ENCODE measurements at places on chromosomes 4 and X. TPM values are rescaled to one million over a fixed set of nuclear protein-coding genes. Genes with fewer than 3 reads are reported as not detected.
A peak's percentile ranks its signal among the peaks of the same experiment; 100 is the strongest.

The PRDM5 gene
- 24.3 TPM for total RNA-seq

DNA sequence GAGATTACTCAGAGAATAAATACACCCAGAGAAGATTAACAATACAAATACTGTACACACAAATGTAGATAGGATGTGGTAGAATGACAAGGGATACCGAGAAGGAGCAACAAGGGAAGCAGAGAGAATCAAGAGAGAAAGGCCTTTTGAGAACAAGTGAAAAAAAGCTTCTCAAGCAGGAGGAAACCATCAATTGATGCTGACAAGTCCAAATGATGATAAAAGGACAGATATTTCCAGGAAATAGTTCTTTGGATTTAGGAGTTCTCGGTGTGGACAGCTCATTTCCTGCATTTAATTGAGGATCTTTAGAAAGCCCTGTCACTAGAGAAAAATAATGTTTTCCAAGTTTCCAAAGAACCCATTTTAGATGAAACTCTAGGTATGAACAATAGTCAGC lies 48.1 kb downstream of the NPY5R start:
- no peak for DNase-seq

DNA sequence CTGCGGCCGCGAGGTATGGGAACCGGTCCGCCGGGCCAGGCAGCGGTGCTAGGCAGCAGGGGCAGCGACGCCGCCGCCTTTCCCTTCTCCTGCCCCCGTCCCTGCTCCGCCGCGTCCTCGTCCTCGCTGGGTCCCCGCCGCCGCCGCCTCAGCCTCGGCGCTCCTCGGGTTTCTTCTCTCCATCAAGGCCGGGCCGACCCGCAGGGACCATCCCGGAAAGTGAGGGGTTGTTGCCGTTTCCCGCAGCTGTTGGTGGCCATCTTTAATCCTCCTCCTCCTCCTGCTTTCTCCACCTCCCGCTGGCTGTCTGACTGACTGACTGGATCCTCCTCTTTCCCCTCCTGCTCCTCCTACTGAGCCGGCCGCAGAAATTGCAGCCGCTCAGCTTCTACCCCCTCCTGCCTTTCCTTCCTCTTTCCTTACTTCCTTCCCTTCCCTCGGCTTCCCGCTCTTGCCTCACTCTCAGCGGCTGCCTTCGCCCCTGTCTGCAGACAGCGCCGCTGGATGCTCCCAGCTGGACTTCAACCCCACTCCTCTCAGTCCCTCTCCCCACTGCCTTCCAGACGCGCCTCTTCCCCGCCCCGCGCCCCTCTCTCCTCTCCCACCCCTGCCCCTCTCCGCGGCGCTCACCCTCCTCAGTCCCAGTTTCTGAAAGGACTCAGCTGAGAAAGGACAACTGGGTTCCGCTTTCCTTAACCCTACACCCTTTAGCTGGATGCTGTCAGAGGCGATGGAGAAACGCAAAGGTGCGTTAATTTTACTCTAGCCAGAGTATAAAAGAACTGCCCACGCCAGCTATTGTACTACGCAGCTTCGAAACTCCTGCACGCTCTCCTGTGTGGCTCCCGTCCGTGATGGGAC lies at the start of gene WDFY3:
Gene WDFY3 (minus strand): TSS at position 309 of the 861 bp plus-strand sequence. CDS start 106,099 bp downstream, outside the sequence.
- peak; percentile 93 for DNase-seq

The EVC2 gene
- 1.3 TPM for total RNA-seq

DNA sequence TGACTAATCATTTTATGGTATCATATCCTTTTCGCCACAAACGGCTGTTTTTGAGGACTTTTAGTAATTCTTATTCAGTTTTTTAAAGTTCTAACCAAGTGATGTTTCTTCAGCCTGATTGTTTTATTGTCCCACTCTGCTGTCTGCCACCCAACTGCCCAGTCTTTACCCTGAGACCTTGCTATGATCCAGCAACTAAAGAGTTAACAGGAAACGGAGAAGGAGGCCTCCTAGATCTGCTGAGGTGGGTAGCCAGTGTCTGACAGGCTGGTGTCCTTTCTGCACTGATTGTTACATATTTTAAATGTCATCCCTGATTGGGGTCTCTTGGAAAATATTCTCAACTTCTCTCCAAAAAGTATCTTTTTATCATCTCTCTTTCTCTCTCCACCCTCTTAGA lies 7.9 kb upstream of the TMEM150C start:
- no peak for DNase-seq

The FMR1NB gene
- total RNA-seq: not detected

DNA sequence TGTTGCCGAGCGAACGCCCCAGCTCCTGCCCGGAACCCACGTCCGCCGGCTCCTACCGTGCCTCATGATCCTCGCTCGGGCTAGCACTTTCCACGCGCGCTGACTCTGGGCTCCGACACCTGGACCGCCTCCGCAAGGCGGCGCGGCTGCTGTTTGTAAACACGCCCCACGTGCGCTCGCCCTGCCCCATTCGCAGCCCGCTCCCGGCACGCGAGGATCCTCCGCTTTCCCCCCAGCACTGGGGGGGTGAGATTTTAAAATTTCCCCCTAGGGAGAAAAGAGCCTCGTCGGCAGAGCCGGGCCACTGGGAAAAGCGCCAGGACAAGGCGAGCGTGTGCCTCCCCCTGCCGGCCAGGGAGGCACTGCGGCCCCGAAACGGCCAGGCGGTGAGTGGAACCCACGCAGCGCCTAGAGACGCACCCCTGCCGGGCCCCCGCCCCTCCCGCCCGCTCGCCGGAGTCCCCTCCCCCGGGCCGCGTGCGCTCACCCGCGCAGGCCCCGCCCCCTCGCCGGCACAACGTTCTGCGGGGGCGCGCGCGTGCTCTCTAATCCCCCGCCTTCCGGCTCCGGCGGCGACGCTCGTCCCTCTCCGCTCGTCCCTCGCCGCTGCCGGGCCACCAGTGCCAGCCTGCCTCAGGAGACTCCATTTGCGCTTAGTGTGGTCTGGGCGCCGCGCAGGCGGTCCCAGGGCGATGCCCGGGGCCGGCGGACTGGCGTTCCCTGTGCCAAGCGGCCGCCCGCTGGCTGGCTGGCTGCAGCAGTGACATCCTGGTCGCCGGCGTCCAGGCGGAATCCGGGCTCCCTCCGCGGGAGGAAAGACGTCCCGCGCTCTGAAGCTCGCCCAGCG lies at the start of gene TIGD2:
Gene TIGD2 (plus strand): TSS at position 548 of the 847 bp plus-strand sequence. CDS start 1,442 bp downstream, outside the sequence.
- DNase-seq: peak; percentile 93

DNA sequence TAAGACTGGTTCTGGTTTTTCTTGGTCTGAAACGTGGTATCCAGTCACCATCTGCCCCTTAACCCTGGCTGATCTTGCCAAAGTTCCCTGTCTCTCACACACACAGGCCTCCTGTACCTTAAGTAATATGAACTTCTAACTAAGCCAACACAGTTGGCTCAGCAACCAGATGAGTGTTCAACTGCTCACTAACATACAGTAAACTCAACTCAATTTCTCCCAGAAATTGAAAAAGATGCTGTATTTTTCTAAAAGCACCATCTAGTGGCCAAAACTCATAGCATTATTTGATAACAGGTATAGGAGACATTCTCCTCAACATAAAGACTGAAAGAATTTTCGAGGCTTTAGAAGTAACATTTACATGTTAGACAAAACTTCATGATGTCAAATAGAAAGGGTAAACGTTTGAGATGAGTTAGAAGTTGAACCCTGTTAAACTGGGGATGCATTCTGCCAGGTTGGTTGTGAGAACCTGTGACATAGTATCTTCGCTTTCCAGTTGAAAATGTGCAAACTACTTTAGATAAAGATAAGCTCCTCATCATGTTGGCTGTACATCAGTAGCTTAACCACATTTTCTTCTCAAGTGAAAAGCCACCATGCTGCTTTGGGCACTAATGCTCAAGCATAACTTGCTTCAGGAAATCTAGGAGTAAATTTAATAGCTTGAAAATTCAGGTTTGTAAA lies 31.2 kb downstream of the CCNI start:
- no peak for DNase-seq

The ADH1A gene
- not detected for total RNA-seq

The KLHL2 gene
- total RNA-seq: 13.1 TPM

DNA sequence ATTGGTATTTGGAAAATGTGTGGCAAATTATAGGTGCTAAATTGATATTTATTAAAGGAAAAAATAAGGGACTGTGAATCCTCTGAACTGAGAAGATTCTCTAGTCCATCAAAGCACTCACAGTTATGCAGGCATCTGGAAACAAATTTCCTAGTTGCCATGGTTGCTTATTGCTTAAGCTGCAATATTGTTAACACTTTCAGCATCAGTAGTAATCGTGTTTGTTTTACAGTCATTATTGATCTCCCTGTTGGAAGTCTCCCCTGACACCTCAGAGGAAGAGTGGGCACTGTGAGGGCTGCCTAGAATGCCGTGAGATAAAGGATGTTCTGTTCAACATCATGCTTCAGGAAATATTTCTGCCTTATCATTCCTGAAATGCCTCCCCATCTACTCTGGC lies 2004.3 kb upstream of the ADGRL3 start:
- no peak for DNase-seq

GRCh38 chr4:86587381-86588140 lies 6.6 kb upstream of the PTPN13 start:
- DNase-seq: no peak

- no peak for DNase-seq
These were observed 2.2 kb upstream of the FMR1NB start for GRCh38 chrX:147978931-147979330.

GRCh38 chrX:72026341-72027023 lies 105.2 kb downstream of the RTL5 start:
- DNase-seq: no peak

DNA sequence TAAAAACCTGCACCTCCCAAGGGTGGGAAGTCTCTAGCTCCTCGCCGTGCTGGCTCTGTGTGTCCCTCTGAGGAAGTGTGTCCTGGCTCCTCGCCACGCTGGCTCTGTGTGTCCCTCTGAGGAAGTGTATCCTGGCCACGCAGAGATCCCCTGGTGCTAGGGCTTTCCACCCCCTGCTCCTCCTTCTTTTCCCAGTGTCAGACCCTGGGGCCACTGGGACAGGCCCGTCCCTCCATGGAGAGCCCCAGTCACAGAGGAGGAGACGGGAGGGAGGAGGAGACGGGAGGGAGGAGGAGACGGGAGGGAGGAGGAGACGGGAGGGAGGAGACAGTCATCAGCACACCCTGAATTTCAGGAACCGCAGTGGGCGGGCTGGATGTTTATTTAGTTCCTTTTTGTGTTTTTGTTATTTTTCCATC lies 53.8 kb upstream of the HGFAC start:
- peak; percentile 88 for DNase-seq

- DNase-seq: no peak
These were observed 47.8 kb downstream of the TMA16 start for GRCh38 chr4:163542275-163542674.

- DNase-seq: no peak
These were observed 34.3 kb downstream of the TRIM61 start for GRCh38 chr4:164943192-164943591.

The DRP2 gene
- total RNA-seq: not detected

DNA sequence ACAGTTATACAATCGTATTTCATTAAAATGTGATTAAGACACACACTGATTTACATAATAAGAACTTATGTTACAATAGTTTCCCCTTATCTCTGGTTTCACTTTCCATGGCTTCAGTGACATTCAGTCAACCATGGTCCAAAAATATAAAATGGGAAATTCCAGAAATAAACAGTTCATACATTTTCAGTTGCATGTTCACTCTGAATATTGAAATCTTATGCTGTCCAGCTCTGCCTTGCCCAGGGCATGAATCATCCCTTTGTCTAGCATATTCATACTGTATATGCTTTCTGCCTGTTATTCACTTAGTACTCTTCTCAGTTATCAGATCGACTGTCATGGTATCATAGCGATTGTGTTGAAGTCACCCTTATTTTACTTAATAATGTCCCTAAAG lies 173.8 kb upstream of the DCAF12L2 start:
- DNase-seq: no peak

DNA sequence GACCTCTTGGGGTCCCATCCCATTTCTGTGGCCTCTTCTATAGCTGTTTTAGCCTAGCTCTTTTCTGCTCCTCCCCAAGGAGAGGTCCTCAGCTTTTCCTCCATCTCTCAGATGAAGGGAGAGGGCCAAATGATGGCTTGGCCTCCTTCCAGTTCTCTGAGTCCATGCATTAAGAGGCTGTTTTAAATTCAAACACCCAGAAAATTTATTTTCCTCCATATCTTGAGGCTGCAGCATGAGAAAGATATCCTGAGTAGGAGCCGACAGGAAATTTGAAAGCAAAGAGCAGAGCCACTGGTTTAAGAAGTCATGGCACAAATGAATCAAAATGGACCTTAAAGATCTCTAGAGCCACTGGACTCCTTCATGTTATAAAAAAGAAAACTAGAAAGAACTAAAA lies 558.8 kb downstream of the MID1IP1 start:
- no peak for DNase-seq

DNA sequence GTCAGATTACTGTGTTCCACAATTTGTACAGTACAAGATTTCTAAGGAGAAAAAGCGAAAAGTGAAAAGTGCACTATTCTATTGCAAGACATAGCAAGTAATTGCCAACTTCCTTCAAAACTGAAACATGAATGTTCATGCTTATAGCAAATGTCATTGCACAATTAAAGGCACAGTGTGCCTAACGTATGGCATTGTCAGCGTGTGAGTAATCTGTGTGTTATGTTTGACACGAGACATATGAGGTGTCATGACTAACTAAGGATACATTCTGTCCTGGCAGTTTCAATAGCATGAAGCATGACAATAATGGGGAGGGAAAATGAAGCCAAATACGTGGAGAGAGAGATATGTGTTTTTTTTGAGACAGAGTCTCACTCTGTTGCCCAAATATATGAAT lies 33.6 kb upstream of the TBC1D9 start:
- no peak for DNase-seq

Data from cardiac septum (tissue), 1 donor.